ENCODE measurements at places on chromosomes 3 and 15.

DNA sequence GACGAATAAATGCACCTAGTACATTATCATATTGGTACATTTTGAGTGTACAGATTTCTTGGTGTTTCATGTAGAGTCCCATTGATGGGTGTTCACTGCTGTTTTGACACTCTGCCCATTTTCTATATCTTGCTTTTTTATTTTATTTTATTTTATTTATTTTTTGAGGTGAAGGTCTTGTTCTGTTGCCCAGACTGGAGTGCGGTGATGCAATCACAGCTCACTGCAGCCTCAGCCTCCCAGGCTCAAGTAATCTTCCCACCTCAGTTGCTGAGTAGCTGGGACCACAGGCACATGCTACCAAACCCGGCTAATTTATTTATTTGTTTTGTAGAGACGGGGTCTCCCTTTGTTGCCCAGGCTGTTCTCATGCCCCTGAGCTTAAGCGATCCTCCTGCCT is 44.2 kb downstream of the DNAJC13 start:
- no peak for DNase-seq

DNA sequence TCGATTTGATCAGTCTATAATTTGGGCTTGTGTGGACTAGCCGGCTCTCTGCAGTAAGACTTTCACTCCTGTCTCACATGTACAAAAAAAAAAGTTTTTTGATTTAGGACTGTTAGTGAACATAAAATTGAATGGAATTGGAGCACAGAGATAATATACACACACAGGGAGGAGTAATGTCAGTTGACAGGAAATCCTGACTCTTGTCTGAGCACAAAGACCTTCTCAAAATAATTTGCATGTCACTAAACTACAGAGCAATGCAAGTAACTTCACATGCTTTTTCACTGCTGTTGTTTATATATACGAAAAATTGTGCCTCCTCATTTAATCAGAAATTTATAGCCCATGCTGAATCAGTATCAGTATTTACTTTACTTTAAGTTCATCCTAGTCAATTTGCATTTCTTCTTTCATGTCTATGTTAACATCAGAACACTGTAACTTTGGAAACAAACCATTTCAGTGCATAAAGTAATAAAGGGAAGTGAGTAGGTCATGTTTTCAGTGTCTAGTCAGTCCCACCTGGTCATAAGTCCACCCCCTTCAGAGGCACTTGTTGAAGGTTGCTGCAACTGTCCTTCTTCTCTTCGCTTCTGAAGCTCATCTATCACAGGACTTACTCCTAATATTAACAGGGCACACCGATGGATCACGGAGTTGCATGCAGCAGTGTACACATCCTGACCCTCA is 115.8 kb downstream of the FBXL22 start:
- DNase-seq = no peak

DNA sequence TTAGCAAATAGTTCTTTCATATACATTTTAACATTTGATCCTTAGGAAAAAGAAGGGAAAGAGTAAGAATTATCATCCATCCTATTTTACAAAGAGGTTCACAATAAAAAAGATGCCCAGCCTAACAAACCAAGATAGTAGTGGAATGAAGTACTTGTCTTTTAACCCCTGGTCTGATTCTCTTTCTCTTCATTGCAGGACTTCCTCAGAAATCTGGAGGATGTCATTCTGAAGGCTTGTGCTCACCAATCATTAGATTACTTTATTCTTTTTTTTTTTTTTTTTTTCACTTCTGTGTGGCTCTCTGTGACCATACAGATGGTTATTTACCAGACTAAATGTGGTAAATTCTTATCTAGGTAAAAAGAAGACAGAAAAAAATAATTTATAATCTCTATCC is 7.0 kb downstream of the HDGFL3 start:
- DNase-seq = no peak

DNA sequence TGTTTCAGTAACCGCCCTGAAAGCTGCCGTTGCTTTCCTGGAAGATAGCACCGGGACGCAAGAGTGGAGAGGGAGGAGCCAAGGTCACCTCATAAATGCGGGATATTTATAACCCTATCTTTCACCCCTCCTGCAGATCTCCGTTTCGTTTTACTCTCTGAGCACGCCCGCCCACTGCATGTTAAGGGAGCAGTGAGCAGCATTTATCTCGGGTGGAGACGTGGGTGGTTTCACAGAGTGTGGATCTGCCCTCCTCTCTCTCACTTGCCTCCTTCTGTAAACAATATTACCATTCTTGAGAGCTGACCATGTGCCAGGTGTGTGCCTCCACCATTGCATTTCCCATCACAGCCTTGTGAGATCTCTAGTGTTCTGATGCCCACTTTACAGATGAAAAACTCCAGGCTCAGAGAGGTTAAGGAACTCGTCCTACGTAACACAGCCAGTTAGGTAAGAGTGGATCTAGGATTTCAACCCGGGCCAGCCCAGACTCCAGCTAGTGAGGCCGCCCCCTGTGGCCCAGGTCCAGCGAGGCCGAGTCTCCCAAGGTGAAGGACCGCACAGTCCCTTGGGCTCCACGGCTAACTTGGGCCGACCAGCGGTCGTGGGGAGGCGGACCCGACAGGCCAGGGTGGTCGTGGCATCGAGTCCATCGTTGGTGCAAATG is 16.9 kb upstream of the SEMA4B start:
- no peak for DNase-seq

DNA sequence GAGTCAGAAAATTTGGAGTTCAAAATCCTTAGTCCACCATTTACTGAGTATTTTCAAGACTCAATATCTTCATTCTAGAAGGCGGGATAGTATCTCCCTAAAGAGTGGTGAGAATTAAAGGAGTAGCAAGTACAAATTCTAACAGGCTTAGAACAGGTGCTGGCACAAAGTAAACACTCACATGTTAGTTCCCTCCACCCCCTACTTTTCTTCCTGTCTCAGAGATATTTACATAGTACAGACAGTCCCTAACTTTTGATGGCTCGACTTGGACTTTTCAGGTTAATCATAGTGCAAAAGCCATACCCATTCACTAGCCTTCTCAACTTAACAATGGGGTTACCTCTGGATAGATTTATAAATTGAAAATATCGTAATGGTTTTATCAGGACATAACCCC is 476.2 kb upstream of the RASGRP1 start:
- DNase-seq = no peak

GRCh38 chr3:195771646-195772300 is 40.0 kb downstream of the MUC4 start:
- DNase-seq = peak; percentile 25

- no peak for DNase-seq
Measured at GRCh38 chr3:175346573-175347356, 487.6 kb downstream of the NAALADL2 start.

DNA sequence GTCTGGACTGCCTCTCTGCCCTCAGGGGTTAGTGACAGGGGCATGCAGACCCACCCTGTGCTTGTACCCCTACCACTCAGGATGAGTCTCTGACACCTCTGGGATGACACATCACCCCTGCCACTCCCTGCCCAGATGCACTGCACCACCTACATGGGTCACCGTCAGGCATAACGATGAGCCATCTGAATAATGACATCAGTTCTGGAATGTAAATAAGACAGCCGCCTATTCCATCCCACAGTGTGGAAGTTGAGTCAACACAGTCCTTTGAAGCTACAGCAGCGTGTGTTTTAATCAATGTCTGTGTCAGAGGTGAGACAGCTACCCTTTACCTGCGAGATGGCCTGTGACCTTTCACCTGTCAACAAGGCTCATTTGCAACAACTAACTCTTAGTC is 268.7 kb upstream of the ARRDC4 start:
- DNase-seq = no peak

DNA sequence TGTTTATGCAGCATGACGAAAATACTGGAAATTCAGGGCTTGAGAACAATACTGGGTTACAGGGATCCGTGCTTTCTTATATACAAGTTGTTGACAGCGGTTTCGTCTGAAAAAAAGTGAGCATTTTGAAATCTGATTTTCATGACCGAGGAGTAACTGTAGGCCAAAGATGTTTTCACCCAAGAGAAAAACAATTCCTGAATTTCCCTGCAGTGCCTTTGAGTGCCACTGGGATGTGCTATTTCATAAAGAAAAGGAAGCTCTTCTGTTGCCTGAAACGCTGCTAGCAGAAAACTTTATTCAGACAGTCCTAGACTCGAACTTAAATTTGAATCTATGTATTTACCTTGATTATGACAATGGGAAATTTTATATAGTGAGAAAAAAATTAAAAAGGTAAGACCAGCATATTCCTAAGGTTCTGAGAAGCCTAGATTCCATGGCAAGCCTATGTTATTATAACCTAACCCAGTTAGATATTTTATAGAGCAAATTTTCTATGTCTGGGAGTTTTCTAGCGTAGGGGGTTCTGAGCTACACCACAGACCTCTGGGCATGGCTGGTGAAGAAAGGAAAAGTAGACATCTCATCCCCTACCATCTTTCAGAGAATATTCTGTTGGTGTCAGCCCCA is 30.2 kb downstream of the KCNAB1 start:
- DNase-seq = peak; percentile 54

DNA sequence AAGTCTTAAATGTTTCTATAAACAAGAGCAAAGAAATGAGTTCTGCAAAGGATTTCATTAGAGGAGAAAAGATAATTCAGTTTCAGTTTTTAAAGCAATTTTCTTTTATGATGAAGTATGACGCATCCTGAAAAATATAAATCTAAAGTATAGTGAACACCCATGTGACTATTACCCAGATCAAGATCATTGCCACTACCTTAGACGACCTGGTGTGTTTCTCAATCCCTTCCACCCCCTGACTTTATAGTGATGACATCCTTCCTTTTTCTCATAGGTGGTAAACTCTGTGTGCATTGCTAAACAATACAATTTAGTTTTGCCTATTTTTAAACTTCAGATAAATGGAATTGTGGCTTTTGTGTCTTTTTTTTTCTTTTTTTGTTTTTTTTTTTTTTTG is 8.4 kb downstream of the STT3B start:
- no peak for DNase-seq

- no peak for DNase-seq
Measured at GRCh38 chr15:78992416-78993256, 47.8 kb upstream of the CTSH start.

GRCh38 chr15:82100111-82100929 is 54.5 kb upstream of the MEX3B start:
- DNase-seq = no peak

- DNase-seq = no peak
Measured at GRCh38 chr3:127112796-127113570, 79.9 kb upstream of the PRR23E start.

- DNase-seq = no peak
Measured at GRCh38 chr15:81038975-81039607, 38.4 kb downstream of the TLNRD1 start.

DNA sequence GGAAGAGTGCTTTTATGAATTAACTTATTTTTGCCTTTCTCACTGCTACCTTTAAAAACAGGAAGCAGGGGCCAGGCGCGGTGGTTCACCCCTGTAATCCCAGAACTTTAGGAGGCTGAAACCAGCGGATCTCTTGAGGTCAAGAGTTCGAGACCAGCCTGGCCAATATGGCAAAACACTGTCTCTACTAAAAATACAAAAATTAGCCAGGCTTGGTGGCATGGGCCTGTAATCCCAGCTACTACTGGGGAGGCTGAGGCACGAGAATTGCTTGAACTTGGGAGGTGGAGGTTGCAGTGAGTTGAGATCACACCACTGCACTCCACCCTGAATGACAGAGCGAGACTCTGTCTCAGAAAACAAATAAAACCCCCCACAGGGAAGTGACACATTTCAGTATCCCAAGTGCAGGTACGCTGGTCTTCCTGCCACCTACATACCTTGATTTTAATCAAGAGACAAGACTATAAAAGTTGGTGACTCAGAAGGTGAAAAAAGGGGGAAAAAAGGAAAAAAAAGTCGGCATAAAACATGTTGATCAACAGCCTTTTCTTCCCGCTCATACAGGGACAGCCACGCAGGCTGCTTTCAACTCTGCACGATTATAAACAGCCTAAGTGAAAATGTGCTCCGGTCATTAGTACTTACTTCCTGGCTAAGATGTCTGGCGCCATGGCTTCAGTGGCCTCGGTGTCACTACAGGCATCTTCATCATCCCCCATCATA is 18.8 kb downstream of the PPP1R2 start:
- no peak for DNase-seq

DNA sequence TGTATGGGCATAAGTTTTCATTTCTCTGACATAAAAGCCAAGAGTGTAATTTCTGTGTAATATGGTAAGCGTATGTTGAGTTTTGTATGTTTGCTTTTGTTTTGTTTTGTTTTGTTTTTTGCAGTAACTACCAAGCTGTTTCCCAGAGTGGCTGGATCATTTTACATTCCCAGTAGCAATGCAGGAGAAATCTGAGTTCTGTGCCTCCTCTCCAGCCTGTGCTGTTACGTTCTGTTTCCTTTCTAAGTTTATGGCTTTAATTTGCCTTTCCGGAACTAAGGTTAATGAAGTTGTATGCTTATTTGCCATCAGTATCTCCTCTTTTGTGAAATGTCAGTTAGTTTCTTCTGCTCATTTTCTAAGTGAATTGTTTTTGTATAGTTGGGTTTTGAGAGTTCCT is 307.8 kb downstream of the GABRG3 start:
- DNase-seq = no peak

- DNase-seq = no peak
Measured at GRCh38 chr3:177123822-177124221, 73.5 kb downstream of the TBL1XR1 start.

GRCh38 chr3:30516238-30516637 is 90.2 kb upstream of the TGFBR2 start:
- DNase-seq = no peak

GRCh38 chr3:39277893-39278615 is 1.8 kb downstream of the CX3CR1 start:
- no peak for DNase-seq

DNA sequence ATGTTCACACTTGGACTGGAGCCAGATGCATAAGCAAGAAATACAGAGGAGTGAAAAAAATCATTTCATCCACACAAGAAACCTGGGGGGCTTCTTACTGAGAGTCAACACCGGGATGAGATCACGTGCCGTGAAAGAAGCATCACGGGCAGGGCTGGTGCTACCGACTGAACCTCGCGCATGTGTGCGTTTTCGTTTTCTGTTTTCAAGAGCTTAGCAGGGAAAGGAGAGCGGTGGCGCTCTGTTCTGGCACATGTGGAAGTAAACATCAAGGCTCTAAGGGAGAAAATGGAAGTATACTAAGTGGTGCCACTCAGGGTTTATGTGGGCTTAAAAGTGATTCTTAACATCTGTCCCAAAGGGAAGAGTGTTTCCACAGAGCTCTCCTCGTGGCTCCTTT is 55.9 kb downstream of the VGLL4 start:
- no peak for DNase-seq

GRCh38 chr15:73240866-73241499 is 127.8 kb downstream of the HCN4 start:
- DNase-seq = peak; percentile 45

GRCh38 chr3:28590860-28591259 is 242.2 kb upstream of the AZI2 start:
- DNase-seq = no peak

- no peak for DNase-seq
Measured at GRCh38 chr3:113819866-113820265, 18.7 kb upstream of the GRAMD1C start.

- DNase-seq = no peak
Measured at GRCh38 chr3:45223889-45224727, 2.0 kb downstream of the TMEM158 start.

Data from mesothelial cell of epicardium (in vitro differentiated cells).